Right atrium auricular region (tissue), 2 donors: ENCODE measurements at places on chromosomes 11 and 22. TPM values are rescaled to one million over a fixed set of nuclear protein-coding genes. Genes with fewer than 3 reads are reported as not detected.

GRCh38 chr11:27443746-27444507 lies 28.7 kb downstream of the LGR4 start:
- H3K27me3 ChIP-seq = no peaks in the 10 kb centered on the region
- no peaks in the 10 kb centered on the region for H3K36me3 ChIP-seq
- DNase-seq = no peak
- H3K4me1 ChIP-seq = peaks cover 6% of the 10 kb centered on the region
- H3K27ac ChIP-seq = no peak overlapping the region

- DNase-seq = no peak
- H3K4me3 ChIP-seq = no peak overlapping the region
- no peaks in the 10 kb centered on the region for H3K36me3 ChIP-seq
- no peaks in the 10 kb centered on the region for H3K27me3 ChIP-seq
- no peak overlapping the region for H3K27ac ChIP-seq
Measured at GRCh38 chr22:45430871-45431270, 17.4 kb downstream of the RIBC2 start.

The CHRM1 gene
- total RNA-seq = not detected

The RAB3IL1 gene
- 4.3 TPM for total RNA-seq

DNA sequence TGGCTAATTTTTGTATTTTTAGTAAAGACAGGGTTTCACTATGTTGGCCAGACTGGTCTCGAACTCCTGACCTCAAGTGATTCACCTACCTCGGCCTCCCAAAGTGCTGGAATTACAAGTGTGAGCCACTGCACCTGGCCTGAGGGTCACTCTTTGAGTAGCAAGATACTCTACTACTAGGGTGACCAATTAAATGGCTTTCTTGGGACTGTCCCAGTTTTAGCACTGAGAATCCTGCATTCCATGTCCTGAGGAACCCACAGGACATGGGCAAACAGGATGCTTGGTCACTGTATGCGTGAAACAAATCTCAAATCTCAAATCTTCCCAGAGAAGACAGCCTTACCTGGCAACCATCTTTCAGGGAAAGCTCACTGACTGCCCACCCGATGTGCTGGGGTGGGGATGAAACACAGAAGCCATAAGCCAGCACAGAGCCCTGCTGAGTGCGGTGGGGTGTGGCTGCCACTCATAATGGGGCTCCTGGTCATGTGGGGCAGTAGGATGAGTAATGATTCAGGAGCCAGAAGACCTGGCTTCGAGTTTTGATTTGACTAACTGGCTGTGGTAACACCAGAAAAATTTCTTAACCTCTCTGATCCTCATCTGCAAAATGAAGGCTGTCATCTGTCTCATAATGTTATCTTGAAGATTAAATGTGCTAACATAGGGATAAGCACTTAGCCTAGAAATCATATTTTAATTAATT lies 11.5 kb downstream of the CLMP start:
- no peaks in the 10 kb centered on the region for H3K4me1 ChIP-seq
- DNase-seq = no peak
- no peaks in the 10 kb centered on the region for H3K36me3 ChIP-seq
- no peak overlapping the region for H3K27ac ChIP-seq

The PHLDB1 gene
- total RNA-seq = 105 TPM

- H3K27ac ChIP-seq = no peak overlapping the region
- H3K4me1 ChIP-seq = peaks cover 16% of the 10 kb centered on the region
- no peaks in the 10 kb centered on the region for H3K27me3 ChIP-seq
- DNase-seq = no peak
Measured at GRCh38 chr11:70108250-70108649, 30.1 kb downstream of the ANO1 start.

DNA sequence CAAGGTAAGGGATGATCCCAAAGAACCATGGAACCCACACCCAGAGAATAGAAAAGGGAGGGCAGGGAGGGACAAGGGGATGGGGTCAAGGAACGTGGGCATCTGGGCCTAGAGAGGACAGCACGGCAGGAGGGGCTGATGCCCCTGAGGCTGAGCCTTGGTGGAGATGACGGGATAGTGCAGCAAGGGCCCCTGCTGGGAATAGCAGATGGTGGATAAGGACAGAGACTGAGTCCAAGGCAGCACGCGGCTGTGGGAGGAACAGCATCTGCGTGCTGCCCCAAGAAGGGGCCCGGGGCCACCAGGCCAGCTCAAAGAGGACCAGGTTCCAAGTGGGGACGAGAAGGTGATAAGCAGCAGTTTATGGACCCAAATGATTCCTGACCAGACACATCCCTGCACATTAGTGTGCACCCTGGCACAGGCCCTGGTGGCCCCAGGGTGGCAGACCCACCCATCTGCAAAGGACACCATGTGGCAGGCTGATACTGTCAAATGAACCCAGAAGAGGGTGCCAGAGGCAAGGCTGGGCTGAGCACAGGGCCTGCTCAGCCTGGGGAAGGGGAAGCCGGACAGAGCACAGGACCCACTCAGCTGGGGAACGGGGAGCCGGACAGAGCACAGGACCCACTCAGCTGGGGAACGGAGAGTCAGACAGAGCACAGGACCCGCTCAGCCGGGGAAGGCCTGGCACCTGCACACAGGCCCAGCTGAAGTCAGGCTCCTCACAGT lies 12.8 kb upstream of the TESMIN start:
- H3K4me1 ChIP-seq = no peaks in the 10 kb centered on the region
- no peak for DNase-seq
- no peak overlapping the region for H3K4me3 ChIP-seq
- peaks cover 94% of the 10 kb centered on the region for H3K36me3 ChIP-seq
- H3K27me3 ChIP-seq = no peaks in the 10 kb centered on the region

- DNase-seq = peak; percentile 64
- no peaks in the 10 kb centered on the region for H3K27me3 ChIP-seq
- H3K36me3 ChIP-seq = no peaks in the 10 kb centered on the region
- H3K4me3 ChIP-seq = no peak overlapping the region
Measured at GRCh38 chr22:24768537-24769374, 5.8 kb downstream of the PIWIL3 start.

The GTSE1 gene
- total RNA-seq = 0.16 TPM

DNA sequence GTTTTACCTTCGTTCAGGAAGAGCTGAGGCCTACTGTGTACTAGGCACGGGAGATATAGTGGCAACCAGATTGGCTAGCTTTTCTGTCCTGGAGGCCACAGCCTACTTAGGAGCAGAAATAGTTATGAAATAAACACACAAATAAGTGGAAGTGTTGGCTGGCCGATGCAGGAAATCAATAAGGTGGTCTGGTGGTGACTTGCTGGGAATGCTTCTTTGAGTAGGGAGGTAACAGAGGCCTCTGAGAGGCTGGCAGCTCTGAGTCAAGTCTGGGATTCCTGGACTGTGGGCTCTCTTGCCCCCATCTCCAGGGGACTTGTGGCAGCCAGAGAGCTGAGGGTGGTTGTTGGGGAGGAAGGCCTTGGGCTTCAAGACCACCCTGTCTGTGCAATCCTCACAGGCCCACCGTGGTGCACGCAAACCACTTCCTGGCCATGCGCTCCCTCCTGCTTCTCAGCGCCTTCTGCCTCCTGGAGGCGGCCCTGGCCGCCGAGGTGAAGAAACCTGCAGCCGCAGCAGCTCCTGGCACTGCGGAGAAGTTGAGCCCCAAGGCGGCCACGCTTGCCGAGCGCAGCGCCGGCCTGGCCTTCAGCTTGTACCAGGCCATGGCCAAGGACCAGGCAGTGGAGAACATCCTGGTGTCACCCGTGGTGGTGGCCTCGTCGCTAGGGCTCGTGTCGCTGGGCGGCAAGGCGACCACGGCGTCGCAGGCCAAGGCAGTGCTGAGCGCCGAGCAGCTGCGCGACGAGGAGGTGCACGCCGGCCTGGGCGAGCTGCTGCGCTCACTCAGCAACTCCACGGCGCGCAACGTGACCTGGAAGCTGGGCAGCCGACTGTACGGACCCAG lies 4.1 kb downstream of the SERPINH1 start:
- H3K36me3 ChIP-seq = peaks cover 55% of the 10 kb centered on the region
- peak overlapping the region; percentile 100 for H3K27ac ChIP-seq
- no peaks in the 10 kb centered on the region for H3K27me3 ChIP-seq
- no peak overlapping the region for H3K4me3 ChIP-seq
- peaks cover 82% of the 10 kb centered on the region for H3K4me1 ChIP-seq

DNA sequence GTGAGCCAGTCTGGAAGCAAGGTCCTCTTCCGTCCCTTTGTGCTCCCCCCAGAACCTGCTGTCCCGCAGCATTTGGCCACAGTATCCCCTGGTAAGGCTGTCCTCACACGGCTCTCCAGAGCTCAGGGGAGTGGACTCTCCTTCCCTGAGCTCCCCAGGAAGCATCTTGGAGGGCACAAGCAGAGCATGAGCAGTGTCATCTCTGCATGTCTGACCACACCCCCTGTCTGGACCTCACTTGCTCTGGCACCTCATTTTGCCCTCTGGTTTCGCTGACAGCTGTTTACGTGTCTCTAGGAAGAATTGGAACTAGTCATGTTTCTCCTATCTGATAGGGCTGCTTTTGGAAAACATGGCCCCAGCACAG lies 15.5 kb downstream of the DCPS start:
- peak overlapping the region; percentile 77 for H3K27ac ChIP-seq
- H3K4me3 ChIP-seq = no peak overlapping the region
- peaks cover 41% of the 10 kb centered on the region for H3K4me1 ChIP-seq

- H3K4me3 ChIP-seq = peak overlapping the region; percentile 61
- H3K36me3 ChIP-seq = no peaks in the 10 kb centered on the region
- H3K4me1 ChIP-seq = no peaks in the 10 kb centered on the region
- peak overlapping the region; percentile 84 for H3K27ac ChIP-seq
- H3K27me3 ChIP-seq = no peaks in the 10 kb centered on the region
Measured at GRCh38 chr22:35381424-35382009, 621 bp downstream of the HMOX1 start.

- H3K27me3 ChIP-seq = no peaks in the 10 kb centered on the region
- DNase-seq = peak; percentile 85
- no peaks in the 10 kb centered on the region for H3K36me3 ChIP-seq
- peak overlapping the region; percentile 14 for H3K4me3 ChIP-seq
Measured at GRCh38 chr11:112881461-112881860, 79.8 kb upstream of the NCAM1 start.

DNA sequence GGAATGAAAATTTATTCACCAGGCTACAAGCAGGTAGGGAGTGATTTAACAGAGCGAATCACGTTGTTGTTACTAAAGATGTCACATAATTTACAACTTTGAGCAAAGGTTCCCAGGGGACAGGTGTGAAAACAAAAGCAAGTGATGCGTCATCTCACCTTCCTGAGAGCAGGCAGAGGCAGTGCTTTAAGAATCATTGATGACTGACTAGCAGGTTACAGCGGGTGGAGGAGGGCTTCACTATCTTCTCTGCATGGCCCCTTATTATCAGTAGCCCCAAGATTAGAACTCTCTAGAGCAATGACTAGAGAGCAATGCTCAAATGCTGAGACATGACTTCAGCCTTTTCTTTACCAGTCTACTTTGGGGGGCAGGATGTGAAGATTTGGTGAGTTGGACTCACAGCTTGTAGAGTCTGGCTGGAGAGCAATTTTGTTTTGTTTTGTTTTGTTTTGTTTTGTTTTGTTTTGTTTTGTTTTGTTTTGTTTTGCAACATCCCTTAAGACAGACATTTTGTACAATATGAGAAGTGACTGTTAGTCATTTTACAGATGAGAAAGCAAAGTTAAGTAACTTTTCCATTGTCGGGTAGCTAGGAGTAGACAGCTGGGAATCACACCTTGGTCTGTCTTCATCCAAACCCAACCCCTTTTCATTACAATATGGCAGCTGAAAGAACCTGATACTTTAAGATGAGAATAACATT lies 84.8 kb downstream of the SLC1A2 start:
- H3K27ac ChIP-seq = no peak overlapping the region
- H3K4me1 ChIP-seq = no peaks in the 10 kb centered on the region
- H3K36me3 ChIP-seq = no peaks in the 10 kb centered on the region

GRCh38 chr11:22337596-22338485 lies at the start of gene SLC17A6:
SLC17A6 (plus strand) TSS chr11:22338381; CDS start chr11:22338534, 153 bp downstream.
- H3K4me3 ChIP-seq = no peak within 1 kb of the TSS
- H3K27ac ChIP-seq = no peak within 1 kb of the TSS
- H3K36me3 ChIP-seq = no peaks in the 10 kb centered on the region
- no peaks in the 10 kb centered on the region for H3K4me1 ChIP-seq
- peaks cover 27% of the 10 kb centered on the region for H3K27me3 ChIP-seq

The FIBP gene
- 50.9 TPM for total RNA-seq

- H3K36me3 ChIP-seq = no peaks in the 10 kb centered on the region
- DNase-seq = no peak
- H3K27me3 ChIP-seq = no peaks in the 10 kb centered on the region
- H3K4me3 ChIP-seq = peak overlapping the region; percentile 56
Measured at GRCh38 chr22:39242595-39243438, 2.0 kb downstream of the PDGFB start.

DNA sequence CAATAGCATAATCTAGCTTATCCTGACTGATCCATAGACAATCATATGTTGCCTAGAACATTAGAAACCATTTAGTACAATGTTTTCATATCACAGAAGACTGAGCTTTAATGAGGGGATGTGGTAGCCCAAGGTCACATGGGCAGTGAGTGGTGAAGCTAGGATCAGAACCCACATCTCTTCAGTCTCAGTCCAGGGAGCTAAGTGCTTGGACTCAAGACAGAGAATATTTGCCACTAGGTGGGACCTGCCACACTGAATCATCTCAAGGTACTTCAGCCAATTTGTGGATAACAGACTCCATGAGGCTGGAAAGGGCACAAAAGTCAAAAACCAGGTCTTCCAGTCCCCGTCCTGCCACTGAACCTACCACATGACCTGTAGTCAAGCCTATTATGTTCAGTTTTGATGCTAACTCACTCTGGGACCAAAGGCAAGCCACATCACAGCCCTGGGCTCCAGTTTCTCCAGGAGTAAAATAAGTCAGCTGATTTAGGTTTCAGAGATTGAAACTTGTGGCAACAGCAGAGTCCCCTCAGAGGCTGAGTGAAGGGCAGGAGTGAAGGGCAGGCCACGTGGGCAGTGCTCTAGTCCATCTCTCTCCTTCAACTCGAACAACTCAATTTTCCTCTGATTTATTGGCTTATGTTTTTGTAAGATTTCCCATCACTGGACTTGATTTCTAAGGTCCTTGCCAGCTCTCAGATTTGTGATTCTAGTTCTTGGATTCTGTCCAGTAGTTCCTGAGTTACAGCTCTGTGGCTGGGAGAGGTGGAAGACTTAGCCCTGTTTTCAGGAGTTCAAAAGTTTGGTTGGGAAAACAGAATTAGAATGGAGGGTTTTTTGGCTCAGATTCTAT lies 84.6 kb upstream of the PHOX2A start:
- no peaks in the 10 kb centered on the region for H3K27me3 ChIP-seq
- no peak for DNase-seq
- no peak overlapping the region for H3K27ac ChIP-seq
- no peak overlapping the region for H3K4me3 ChIP-seq
- peaks cover 33% of the 10 kb centered on the region for H3K4me1 ChIP-seq

- DNase-seq = peak; percentile 79
- no peaks in the 10 kb centered on the region for H3K36me3 ChIP-seq
- no peak within 1 kb of the TSS for H3K4me3 ChIP-seq
- H3K27me3 ChIP-seq = no peaks in the 10 kb centered on the region
- H3K27ac ChIP-seq = peak within 1 kb of the TSS; percentile 78
Measured at GRCh38 chr11:117824571-117825537, at the start of gene FXYD2. FXYD2 (minus strand) TSS chr11:117824744; CDS start chr11:117824678, 66 bp downstream.
